ENCODE measurements at places on chromosomes 4 and X. TPM values are rescaled to one million over a fixed set of nuclear protein-coding genes. Genes with fewer than 3 reads are reported as not detected.

PLXNB3 gene
- total RNA-seq = 0.83 TPM

EDA gene
- 0.53 TPM for total RNA-seq

ADGRG2 gene
- not detected for total RNA-seq

MAGEA10 gene
- not detected for total RNA-seq

MGAT4D gene
- not detected for total RNA-seq

OTUD6A gene
- not detected for total RNA-seq

SULT1E1 gene
- not detected for total RNA-seq

SOX3 gene
- not detected for total RNA-seq

NPY1R gene
- total RNA-seq = not detected

TMPRSS11F gene
- total RNA-seq = not detected

HSFX1 gene
- total RNA-seq = 0.78 TPM

USP51 gene
- total RNA-seq = 1.2 TPM

NAA11 gene
- total RNA-seq = not detected

ZDHHC15 gene
- not detected for total RNA-seq

ADAMTS3 gene
- not detected for total RNA-seq

RGN gene
- not detected for total RNA-seq

CSAG3 gene
- total RNA-seq = not detected

ANKRD17 gene
- total RNA-seq = 45.8 TPM

UGT2B17 gene
- total RNA-seq = not detected

SPANXN3 gene
- total RNA-seq = not detected

UCP1 gene
- not detected for total RNA-seq

PHOX2B gene
- total RNA-seq = not detected

VSIG1 gene
- 0.53 TPM for total RNA-seq

TRIML2 gene
- not detected for total RNA-seq

GTPBP6 gene
- total RNA-seq = 55.7 TPM

GPR50 gene
- not detected for total RNA-seq

FAM9C gene
- total RNA-seq = not detected

MSX1 gene
- total RNA-seq = not detected

HTR2C gene
- total RNA-seq = not detected

GDI1 gene
- 95.5 TPM for total RNA-seq

SRPX2 gene
- total RNA-seq = not detected

ART3 gene
- total RNA-seq = not detected

CDKL2 gene
- total RNA-seq = 0.60 TPM

FOXR2 gene
- not detected for total RNA-seq

SSX4 gene
- not detected for total RNA-seq

TMEM47 gene
- total RNA-seq = not detected

RNF150 gene
- total RNA-seq = not detected

GK2 gene
- total RNA-seq = not detected

CDK16 gene
- 74.7 TPM for total RNA-seq

GABRB1 gene
- not detected for total RNA-seq

KCND1 gene
- 3.5 TPM for total RNA-seq
